ENCODE measurements at places on chromosomes 1 and 21.
A peak's percentile ranks its signal among the peaks of the same experiment; 100 is the strongest.

GRCh38 chr1:970973-971730, 4.9 kb downstream of the PLEKHN1 start:
- peaks cover 2% of the 10 kb centered on the region for H3K36me3 ChIP-seq
- H3K4me1 ChIP-seq, result peaks cover 5% of the 10 kb centered on the region
- H3K27me3 ChIP-seq, result peaks cover 17% of the 10 kb centered on the region
- DNase-seq, result no peak
- H3K27ac ChIP-seq, result no peak overlapping the region
- H3K4me3 ChIP-seq, result no peak overlapping the region

GRCh38 chr1:79561521-79561978, 555.0 kb upstream of the ADGRL4 start:
- no peaks in the 10 kb centered on the region for H3K27me3 ChIP-seq
- H3K4me1 ChIP-seq, result no peaks in the 10 kb centered on the region
- H3K4me3 ChIP-seq, result no peak overlapping the region
- no peak for DNase-seq
- no peak overlapping the region for H3K27ac ChIP-seq

GRCh38 chr1:240173836-240174235, 82.2 kb downstream of the FMN2 start:
- H3K36me3 ChIP-seq, result no peaks in the 10 kb centered on the region
- no peaks in the 10 kb centered on the region for H3K4me1 ChIP-seq
- no peak for DNase-seq
- H3K4me3 ChIP-seq, result no peak overlapping the region

- H3K27me3 ChIP-seq, result no peaks in the 10 kb centered on the region
- peak overlapping the region; percentile 73 for H3K4me3 ChIP-seq
- DNase-seq, result peak; percentile 32
- no peaks in the 10 kb centered on the region for H3K36me3 ChIP-seq
- peak overlapping the region; percentile 93 for H3K27ac ChIP-seq
Observed at GRCh38 chr1:211739671-211740411, 64.4 kb upstream of the NEK2 start.

GRCh38 chr21:16407403-16408240, 677.8 kb downstream of the USP25 start:
- H3K36me3 ChIP-seq, result no peaks in the 10 kb centered on the region
- DNase-seq, result no peak
- H3K4me3 ChIP-seq, result no peak overlapping the region
- H3K4me1 ChIP-seq, result no peaks in the 10 kb centered on the region
- no peaks in the 10 kb centered on the region for H3K27me3 ChIP-seq

GRCh38 chr1:220453371-220453770, 74.6 kb upstream of the MARK1 start:
- H3K36me3 ChIP-seq, result peaks cover 2% of the 10 kb centered on the region
- no peaks in the 10 kb centered on the region for H3K4me1 ChIP-seq
- DNase-seq, result no peak
- peaks cover 55% of the 10 kb centered on the region for H3K27me3 ChIP-seq
- H3K27ac ChIP-seq, result no peak overlapping the region

DNA sequence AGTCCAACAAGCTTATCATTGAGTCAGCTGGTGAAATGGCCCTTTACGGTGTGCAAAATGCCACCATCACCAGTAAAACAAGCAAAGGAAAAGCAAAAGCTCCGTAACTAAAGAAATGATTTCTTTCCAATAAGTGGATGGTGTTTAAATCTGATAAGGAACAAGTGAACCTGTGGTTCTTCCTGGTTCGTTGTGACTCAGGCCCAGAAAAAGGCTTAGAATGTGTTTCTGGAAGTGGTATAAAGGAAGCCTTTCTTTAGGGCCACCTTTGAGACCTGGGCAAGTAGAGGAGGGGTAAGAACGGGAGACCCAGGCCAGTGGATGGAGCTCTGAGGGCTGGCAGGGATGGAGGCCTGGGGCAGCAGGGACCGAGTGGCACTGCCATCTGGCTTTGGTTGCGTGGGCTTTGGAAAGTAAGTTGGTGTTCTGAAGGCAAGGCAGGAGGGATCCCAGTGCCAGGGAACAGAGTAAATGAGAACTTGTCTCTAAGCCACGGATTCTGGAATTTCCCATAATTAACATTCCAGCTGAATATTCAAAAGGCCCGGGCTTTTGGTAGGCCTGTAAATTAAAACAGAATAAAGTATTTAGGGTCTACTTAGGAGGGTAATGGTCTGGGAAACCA, 87.9 kb upstream of the LMO4 start:
- H3K4me1 ChIP-seq, result no peaks in the 10 kb centered on the region
- H3K36me3 ChIP-seq, result no peaks in the 10 kb centered on the region
- H3K27me3 ChIP-seq, result peaks cover 38% of the 10 kb centered on the region
- no peak for DNase-seq
- no peak overlapping the region for H3K4me3 ChIP-seq

DNA sequence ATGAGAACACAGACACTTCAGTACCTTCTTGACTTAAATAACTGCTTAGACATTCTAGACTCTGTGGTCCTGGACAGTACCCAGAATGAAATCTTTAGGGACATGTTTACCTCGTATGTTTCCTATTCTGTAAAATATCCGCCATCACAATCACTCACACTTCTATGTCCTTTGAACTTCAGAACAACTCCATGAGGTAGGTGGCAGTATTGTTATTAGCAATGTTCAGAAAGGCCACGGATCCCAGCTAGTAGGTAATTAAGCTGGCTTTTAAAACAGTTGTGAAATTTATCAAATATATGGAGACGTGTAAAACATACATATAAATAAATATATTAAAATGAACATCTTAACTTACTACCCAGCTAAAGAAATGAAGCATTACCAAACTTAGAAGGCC, 83.4 kb downstream of the CACHD1 start:
- no peaks in the 10 kb centered on the region for H3K36me3 ChIP-seq
- no peak overlapping the region for H3K4me3 ChIP-seq
- DNase-seq, result no peak
- H3K27ac ChIP-seq, result no peak overlapping the region

DNA sequence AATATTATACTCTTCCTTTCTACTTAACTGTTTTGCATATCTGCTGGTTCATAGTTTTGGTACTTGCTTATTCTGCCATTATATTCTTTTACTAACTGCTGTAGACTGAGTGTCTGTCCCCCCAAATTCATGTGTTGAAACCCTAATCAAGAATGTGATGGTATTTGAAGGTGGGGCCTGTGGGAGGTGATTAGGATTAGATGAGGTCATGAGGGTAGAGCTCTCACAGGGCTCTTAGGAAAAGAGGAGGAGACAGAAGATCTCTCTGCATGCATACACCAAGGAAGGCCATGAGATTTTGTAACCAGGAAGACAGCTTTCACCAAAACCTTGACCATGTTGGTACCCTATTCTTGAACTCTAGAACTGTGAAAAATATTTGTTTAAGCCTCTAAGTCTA, 354.1 kb upstream of the B3GALT2 start:
- H3K4me1 ChIP-seq, result peaks cover 42% of the 10 kb centered on the region
- no peaks in the 10 kb centered on the region for H3K27me3 ChIP-seq
- no peaks in the 10 kb centered on the region for H3K36me3 ChIP-seq
- no peak for DNase-seq

DNA sequence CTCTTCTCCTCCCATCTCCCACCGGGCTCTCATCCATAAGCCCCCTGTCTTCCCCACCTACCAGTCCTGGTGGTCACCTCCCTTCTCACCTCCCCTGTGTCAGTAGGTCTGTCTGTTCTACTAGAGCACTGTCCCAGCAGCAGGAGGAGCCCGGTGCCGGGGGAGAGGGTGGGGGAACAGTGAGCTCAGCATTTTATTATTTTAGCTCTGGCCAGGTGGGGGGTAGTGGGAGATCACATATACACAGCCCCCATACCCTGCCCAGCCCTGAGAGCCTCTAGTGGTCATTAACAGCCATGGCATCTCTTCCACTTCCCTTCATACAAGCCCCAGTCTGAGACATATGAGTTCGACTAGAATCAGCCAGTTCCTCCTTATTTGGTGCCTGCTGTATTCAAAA, at the start of gene TMOD4:
Gene TMOD4 (minus strand): TSS at position 119 of the 400 bp plus-strand sequence. CDS start 1,106 bp downstream, outside the sequence.
- H3K4me3 ChIP-seq, result no peak within 1 kb of the TSS
- DNase-seq, result no peak
- H3K36me3 ChIP-seq, result peaks cover 51% of the 10 kb centered on the region
- peaks cover 7% of the 10 kb centered on the region for H3K4me1 ChIP-seq
- H3K27ac ChIP-seq, result peak within 1 kb of the TSS; percentile 33

- H3K36me3 ChIP-seq, result peaks cover 3% of the 10 kb centered on the region
- H3K27ac ChIP-seq, result no peak overlapping the region
- no peaks in the 10 kb centered on the region for H3K27me3 ChIP-seq
- peaks cover 43% of the 10 kb centered on the region for H3K4me1 ChIP-seq
Observed at GRCh38 chr1:184379111-184379752, 7.6 kb upstream of the C1orf21 start.

DNA sequence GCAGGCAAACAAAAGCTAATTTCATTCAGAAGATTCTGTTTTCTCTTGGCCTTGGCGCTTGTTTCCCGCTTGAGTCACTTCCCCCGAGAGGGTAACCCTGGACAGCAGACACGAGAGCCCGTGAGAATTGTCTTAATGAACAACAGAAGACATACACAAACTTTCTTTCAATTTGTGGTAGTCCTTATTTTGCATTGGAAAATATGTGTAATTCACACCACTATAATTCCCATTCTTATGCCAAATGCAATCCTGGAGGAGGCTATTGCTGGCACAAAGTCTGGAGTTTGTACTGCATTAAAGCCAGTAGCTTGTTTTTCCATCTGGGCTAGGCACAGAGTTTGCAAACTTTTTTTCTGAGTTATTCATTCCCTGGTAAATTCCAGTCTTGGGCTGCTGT, 109.8 kb upstream of the IVNS1ABP start:
- H3K36me3 ChIP-seq, result peaks cover 1% of the 10 kb centered on the region
- H3K27me3 ChIP-seq, result no peaks in the 10 kb centered on the region
- H3K4me1 ChIP-seq, result peaks cover 9% of the 10 kb centered on the region
- no peak overlapping the region for H3K27ac ChIP-seq

DNA sequence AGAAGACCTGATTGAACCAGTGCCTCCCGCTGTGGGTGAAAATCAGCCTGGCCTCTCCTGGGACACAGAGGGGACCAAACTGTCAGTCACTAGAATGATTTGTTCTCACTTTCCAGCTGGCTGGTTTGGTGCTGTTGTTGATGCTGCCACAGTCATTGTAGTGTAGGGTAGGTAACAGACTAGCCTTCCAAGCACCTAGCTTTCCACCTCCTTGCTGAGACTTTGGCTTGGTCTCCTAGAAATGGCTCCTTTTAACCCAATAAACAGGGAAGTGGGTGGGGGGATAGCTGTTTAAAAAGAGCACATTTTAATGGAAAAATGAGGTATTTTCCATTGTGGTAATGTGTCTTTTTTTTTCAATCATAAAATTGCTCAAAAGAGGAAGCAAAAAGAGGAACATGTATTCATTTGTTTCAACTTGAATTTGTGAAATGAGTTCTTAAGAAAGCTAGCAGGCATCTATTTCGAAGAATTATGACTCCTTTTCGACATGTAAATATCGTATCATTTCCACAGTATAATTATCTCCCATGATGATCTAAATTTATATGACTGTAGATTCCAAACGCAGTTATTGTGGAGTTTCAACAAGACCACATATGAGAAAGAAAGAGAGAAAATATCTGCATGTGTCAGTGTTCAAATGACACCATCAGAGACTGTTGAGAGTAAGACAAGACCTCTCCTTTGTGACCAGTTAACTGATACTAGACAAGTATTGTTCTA, 190.1 kb downstream of the HLX start:
- no peaks in the 10 kb centered on the region for H3K27me3 ChIP-seq
- H3K4me1 ChIP-seq, result no peaks in the 10 kb centered on the region
- no peak overlapping the region for H3K4me3 ChIP-seq
- no peak overlapping the region for H3K27ac ChIP-seq

GRCh38 chr1:24321697-24322469, 2.7 kb downstream of the GRHL3 start:
- peaks cover 39% of the 10 kb centered on the region for H3K4me1 ChIP-seq
- peaks cover 12% of the 10 kb centered on the region for H3K36me3 ChIP-seq
- peaks cover 47% of the 10 kb centered on the region for H3K27me3 ChIP-seq
- H3K27ac ChIP-seq, result peak overlapping the region; percentile 86
- DNase-seq, result peak; percentile 60
- H3K4me3 ChIP-seq, result peak overlapping the region; percentile 82

DNA sequence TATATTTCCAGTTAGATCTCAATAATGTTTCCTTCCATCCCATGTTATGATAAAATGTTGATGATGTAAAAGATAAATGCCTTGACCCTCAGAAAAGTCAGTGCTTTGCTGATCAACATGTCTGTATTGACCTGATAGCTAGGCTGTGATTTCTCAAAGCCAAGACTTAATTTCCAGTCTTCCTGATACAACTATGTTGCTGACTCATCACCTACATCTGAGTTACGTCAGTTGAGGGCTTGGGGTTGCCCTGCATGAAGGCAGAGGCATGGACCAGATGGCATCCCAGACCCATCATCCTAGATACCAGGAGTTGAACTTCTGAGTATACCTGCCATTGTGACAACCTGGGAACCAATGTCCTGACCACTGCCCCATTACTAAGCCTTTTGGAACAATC, 4.8 kb downstream of the LCE1D start:
- H3K36me3 ChIP-seq, result no peaks in the 10 kb centered on the region
- no peak for DNase-seq
- peaks cover 50% of the 10 kb centered on the region for H3K27me3 ChIP-seq

- H3K36me3 ChIP-seq, result peaks cover 3% of the 10 kb centered on the region
- peak overlapping the region; percentile 2 for H3K4me3 ChIP-seq
- DNase-seq, result no peak
- H3K4me1 ChIP-seq, result peaks cover 18% of the 10 kb centered on the region
- no peak overlapping the region for H3K27ac ChIP-seq
Observed at GRCh38 chr1:84876353-84876752, 16.7 kb downstream of the LPAR3 start.

DNA sequence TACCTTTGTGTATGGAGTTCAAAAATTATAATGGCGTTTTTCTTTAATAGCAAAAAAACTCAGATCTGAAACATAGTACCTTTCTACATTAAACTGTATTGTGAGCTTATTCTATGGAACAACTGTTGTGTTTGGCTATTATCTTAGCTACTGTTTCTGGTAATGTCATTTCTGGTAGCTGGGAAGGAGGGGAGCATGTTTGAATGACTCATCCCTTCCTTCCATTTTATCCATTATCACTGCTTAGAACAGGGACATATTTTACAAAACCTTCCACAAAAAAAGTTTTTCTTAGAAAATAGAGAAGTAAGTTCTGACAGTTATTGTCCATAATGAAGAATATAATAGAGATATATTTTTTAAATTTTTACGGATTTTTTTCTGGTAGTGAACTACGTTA, 128.3 kb downstream of the NRDC start:
- H3K4me1 ChIP-seq, result peaks cover 10% of the 10 kb centered on the region
- H3K27ac ChIP-seq, result no peak overlapping the region
- DNase-seq, result no peak
- peaks cover 13% of the 10 kb centered on the region for H3K36me3 ChIP-seq
- H3K4me3 ChIP-seq, result no peak overlapping the region

GRCh38 chr1:46718340-46718726, 581 bp downstream of the EFCAB14 start:
- peak overlapping the region; percentile 86 for H3K4me3 ChIP-seq
- no peak for DNase-seq
- H3K27me3 ChIP-seq, result no peaks in the 10 kb centered on the region
- peaks cover 40% of the 10 kb centered on the region for H3K4me1 ChIP-seq
- H3K36me3 ChIP-seq, result peaks cover 40% of the 10 kb centered on the region

GRCh38 chr1:175865041-175865766, 121.8 kb upstream of the TNR start:
- DNase-seq, result no peak
- H3K4me1 ChIP-seq, result no peaks in the 10 kb centered on the region
- H3K4me3 ChIP-seq, result no peak overlapping the region
- peaks cover 35% of the 10 kb centered on the region for H3K27me3 ChIP-seq
- H3K27ac ChIP-seq, result no peak overlapping the region

- no peak for DNase-seq
- H3K4me3 ChIP-seq, result no peak overlapping the region
- no peaks in the 10 kb centered on the region for H3K27me3 ChIP-seq
- no peaks in the 10 kb centered on the region for H3K36me3 ChIP-seq
Observed at GRCh38 chr1:51189421-51190073, 46.5 kb upstream of the RNF11 start.

- no peak for DNase-seq
- peaks cover 41% of the 10 kb centered on the region for H3K4me1 ChIP-seq
- no peaks in the 10 kb centered on the region for H3K27me3 ChIP-seq
Observed at GRCh38 chr1:35085421-35085820, 6.2 kb downstream of the ZMYM1 start.

All from central memory CD8-positive, alpha-beta T cell (primary cell).